ENCODE measurements at places on chromosomes 2 and 18. TPM values are rescaled to one million over a fixed set of nuclear protein-coding genes. Genes with fewer than 3 reads are reported as not detected.

- no peak for DNase-seq
These were observed 122.5 kb downstream of the HDAC4 start for GRCh38 chr2:239278361-239278760.

GRCh38 chr18:13377496-13377895 is 158.9 kb downstream of the LDLRAD4 start:
- no peak for DNase-seq

DNA sequence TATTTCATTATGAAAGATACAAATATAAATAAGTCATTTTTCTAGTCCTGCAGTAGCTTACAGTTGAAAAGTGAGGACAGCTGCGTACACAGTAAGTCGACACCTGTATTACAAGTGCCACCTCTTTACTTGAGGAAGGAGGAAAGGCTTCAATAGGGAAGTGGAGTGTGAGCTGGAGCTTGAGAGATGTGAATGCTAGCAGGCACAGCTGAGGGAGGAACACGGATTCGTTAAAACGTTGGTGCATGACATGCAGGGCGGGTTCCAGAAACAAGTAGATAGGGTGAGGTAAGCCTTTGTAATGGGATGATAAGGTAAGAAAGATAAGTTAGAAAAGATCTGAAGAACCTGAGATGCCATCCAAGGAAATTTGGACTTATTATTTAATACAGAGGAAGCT is 98.1 kb upstream of the CSRNP3 start:
- no peak for DNase-seq

GRCh38 chr2:224221455-224221913 is 180.4 kb downstream of the FAM124B start:
- no peak for DNase-seq

The UGT1A6 gene
- 33.9 TPM for total RNA-seq

The DLX1 gene
- 1.2 TPM for total RNA-seq

The STPG4 gene
- 0.79 TPM for total RNA-seq
